Activated CD8-positive, alpha-beta T cell treated with anti-CD3 and anti-CD28 coated beads, Interleukin-2, amount 10 ng/mL, durations not matched to agents 7 days and 5 days (primary cell): ENCODE measurements at places on chromosomes 3 and 15. TPM values are rescaled to one million over a fixed set of nuclear protein-coding genes. Genes with fewer than 3 reads are reported as not detected.

The AMIGO3 gene
- total RNA-seq: 2.0 TPM

- no peaks in the 10 kb centered on the region for H3K4me1 ChIP-seq
- no peaks in the 10 kb centered on the region for H3K27me3 ChIP-seq
- no peak overlapping the region for H3K4me3 ChIP-seq
- H3K36me3 ChIP-seq: no peaks in the 10 kb centered on the region
- no peak for DNase-seq
Measured at GRCh38 chr3:54047568-54047967, 74.8 kb upstream of the CACNA2D3 start.

GRCh38 chr3:54900838-54901591 lies 26.8 kb downstream of the LRTM1 start:
- no peaks in the 10 kb centered on the region for H3K27me3 ChIP-seq
- DNase-seq: no peak
- no peaks in the 10 kb centered on the region for H3K36me3 ChIP-seq

The ZFYVE19 gene
- 29.4 TPM for total RNA-seq

DNA sequence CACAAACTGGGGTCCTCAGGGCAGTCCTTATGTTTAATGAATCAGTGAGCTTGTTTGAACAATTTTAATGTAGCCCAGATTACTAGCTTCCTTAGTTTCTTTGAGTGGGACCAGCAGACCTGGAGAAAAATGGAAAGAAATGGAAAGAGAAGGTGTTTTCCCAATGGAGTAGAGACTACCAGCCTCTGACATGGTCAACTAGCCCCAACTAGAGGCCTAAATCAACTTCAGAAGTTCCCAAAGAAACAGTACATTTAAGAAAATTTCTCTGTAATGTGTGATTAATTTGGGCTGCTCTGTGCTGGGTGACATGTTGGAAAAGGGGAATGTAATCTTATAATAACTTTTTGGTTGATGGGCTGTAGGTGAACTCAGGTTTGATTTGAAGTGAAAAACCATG lies 310.9 kb downstream of the MFSD1 start:
- no peaks in the 10 kb centered on the region for H3K4me1 ChIP-seq
- H3K36me3 ChIP-seq: no peaks in the 10 kb centered on the region
- H3K27me3 ChIP-seq: no peaks in the 10 kb centered on the region

The TMCO5A gene
- not detected for total RNA-seq

DNA sequence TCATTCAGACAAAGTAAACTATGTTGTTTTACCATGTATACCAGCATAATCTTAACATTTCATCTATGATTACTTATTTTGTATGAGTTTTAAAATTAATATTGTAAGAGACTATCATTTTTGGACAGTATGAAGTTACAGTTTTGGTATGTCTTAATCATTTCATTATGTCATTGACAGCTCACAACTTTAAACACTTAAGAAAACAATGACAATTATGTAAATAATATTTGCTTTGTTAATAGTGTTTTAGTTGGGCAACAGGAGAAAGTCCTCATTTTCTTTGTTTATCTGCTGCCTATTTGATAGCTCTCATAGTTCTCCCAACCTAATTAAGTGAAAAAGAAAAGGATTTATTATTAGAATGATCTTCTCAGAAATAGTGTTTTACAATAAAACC lies 80.2 kb downstream of the MEF2A start:
- no peaks in the 10 kb centered on the region for H3K27me3 ChIP-seq
- H3K36me3 ChIP-seq: peaks cover 55% of the 10 kb centered on the region
- H3K27ac ChIP-seq: no peak overlapping the region
- peaks cover 7% of the 10 kb centered on the region for H3K4me1 ChIP-seq

DNA sequence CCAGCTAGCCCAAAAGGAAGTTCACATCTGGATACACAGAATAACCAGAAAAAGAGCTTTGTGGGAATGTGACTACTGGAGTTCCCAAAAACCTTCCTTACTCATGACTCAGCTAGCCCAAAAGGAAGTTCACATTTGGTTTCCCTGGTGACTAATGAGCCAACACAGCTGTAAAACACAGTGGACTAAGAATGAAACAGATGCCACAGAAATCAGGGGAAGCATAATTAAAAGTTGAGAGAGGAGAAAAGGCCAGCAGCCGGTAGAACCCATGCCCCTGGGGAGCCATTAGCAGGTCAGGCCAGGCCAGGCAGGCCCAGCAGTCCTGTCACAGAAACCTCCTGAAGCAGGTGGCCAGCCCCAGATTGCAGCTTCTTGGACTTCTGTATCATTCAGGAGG lies 130.3 kb downstream of the GHSR start:
- H3K4me3 ChIP-seq: no peak overlapping the region
- H3K4me1 ChIP-seq: peaks cover 7% of the 10 kb centered on the region
- H3K27ac ChIP-seq: no peak overlapping the region
- no peaks in the 10 kb centered on the region for H3K36me3 ChIP-seq
- no peaks in the 10 kb centered on the region for H3K27me3 ChIP-seq
- no peak for DNase-seq

DNA sequence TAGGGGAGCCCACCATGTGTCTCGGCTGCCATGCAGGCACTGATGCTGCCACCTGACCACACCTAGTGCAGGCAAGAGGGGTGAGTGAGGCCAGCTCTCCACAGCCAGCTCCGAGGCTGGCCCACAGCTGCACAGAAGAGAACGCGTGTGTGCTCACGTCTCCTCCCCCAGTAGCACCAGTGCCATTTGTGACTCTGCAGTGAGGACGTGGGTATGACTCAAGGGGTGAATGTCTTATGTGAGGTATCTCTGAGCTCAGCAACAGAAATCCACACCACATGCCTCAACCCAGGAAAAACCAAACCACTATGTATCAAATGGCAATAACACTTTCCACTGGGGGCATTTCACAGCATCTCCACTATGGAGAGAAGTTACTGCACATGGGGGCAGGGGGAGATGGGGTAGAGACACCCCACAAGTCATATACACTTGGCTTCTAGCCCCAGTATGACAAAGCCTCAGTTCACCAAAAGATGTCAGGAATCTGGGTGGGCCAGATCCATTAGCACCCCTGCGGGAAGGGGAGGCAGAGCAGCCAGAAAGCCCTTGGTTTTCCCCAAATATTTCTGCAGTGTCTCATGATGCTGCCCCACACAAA lies 87.6 kb downstream of the LRIG1 start:
- DNase-seq: no peak
- H3K4me1 ChIP-seq: peaks cover 18% of the 10 kb centered on the region
- H3K36me3 ChIP-seq: peaks cover 14% of the 10 kb centered on the region
- no peaks in the 10 kb centered on the region for H3K27me3 ChIP-seq
- no peak overlapping the region for H3K27ac ChIP-seq
- no peak overlapping the region for H3K4me3 ChIP-seq

- H3K36me3 ChIP-seq: no peaks in the 10 kb centered on the region
- peaks cover 4% of the 10 kb centered on the region for H3K4me1 ChIP-seq
- DNase-seq: no peak
- no peak overlapping the region for H3K27ac ChIP-seq
Measured at GRCh38 chr3:97827741-97828471, 6.1 kb downstream of the CRYBG3 start.

DNA sequence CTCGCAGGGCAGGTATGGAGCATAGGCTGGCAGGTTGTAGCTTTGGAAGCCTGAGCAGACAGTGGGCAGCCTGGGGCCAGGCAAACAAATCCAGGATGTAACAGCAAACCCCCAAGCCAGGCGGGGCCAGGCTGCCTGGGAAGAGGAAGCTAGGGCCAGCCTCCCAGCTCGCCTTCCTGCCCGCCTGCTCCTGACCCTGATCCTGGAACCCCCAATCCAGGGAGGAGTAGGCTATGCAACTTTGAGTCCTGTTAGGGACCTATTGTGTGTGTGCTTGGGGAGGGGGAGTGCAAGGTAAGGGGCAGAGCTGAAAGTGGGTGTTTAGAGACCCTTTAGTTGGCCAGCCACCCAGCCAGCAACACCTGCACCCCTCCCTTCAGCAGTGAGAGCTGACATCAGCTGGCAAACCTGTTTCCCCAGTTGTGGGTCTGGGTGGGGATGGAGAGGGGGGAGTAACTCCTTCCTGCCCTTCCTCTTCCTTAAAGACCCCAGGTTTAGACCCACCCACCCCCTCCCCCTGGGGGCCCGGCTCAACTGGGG lies 2.5 kb downstream of the NBEAL2 start:
- H3K36me3 ChIP-seq: peaks cover 32% of the 10 kb centered on the region
- peak overlapping the region; percentile 64 for H3K4me3 ChIP-seq
- no peaks in the 10 kb centered on the region for H3K27me3 ChIP-seq
- H3K27ac ChIP-seq: peak overlapping the region; percentile 63
- peaks cover 71% of the 10 kb centered on the region for H3K4me1 ChIP-seq

GRCh38 chr3:152656972-152657355 lies 178.0 kb upstream of the P2RY1 start:
- no peak overlapping the region for H3K27ac ChIP-seq
- H3K4me3 ChIP-seq: no peak overlapping the region
- no peak for DNase-seq

- H3K4me3 ChIP-seq: no peak overlapping the region
- H3K4me1 ChIP-seq: no peaks in the 10 kb centered on the region
- H3K27me3 ChIP-seq: no peaks in the 10 kb centered on the region
Measured at GRCh38 chr3:141921316-141921715, 44.9 kb downstream of the ATP1B3 start.

The LRRC2 gene
- not detected for total RNA-seq

DNA sequence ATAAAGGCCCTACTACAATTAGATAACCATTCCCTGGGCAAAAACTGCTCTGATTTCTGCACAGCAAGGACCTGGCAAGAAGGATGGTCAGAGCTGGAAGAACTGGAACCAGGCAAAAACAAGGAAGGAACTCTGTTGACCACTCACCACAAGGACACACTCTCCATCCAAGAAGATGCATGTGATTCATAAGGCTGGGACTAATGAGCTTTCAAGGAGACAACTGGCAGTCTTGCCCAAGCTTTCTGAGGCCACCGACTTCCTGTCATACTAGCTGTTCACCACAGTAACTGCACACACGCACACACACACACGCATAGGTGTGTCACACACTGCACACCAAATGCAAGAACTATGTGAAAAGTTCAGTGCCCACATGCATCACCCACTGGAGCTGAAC lies 256.6 kb downstream of the OCA2 start:
- H3K4me3 ChIP-seq: no peak overlapping the region
- no peak for DNase-seq
- H3K27ac ChIP-seq: no peak overlapping the region
- H3K36me3 ChIP-seq: no peaks in the 10 kb centered on the region
- no peaks in the 10 kb centered on the region for H3K4me1 ChIP-seq

DNA sequence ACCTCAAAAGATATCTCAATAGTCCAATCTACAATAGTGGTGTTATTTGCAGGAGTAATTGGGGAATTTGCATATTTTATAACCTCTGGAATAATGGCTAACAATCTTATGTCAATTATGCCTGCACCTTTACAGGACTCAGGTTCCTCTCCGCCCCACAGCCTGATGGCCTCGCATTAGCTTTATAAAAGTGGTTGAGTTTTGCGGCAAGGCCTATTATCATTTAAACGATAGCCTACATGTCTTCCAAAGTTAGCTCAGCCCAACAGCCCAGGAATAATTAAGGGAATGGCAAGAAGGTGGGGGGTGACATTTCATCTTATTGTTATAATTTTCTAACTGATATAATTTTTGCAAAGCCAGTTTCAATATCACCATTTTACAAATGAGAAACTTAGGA lies 97.3 kb downstream of the RTP4 start:
- H3K27ac ChIP-seq: no peak overlapping the region
- no peaks in the 10 kb centered on the region for H3K36me3 ChIP-seq
- DNase-seq: no peak

The VWA5B2 gene
- total RNA-seq: not detected

- H3K27me3 ChIP-seq: no peaks in the 10 kb centered on the region
- H3K36me3 ChIP-seq: no peaks in the 10 kb centered on the region
- H3K4me3 ChIP-seq: no peak overlapping the region
Measured at GRCh38 chr15:27179789-27180188, 208.8 kb downstream of the GABRG3 start.

GRCh38 chr3:187811585-187812250 lies 66.5 kb upstream of the BCL6 start:
- DNase-seq: no peak
- H3K36me3 ChIP-seq: peaks cover 3% of the 10 kb centered on the region
- no peak overlapping the region for H3K4me3 ChIP-seq
- H3K4me1 ChIP-seq: peaks cover 23% of the 10 kb centered on the region
- H3K27me3 ChIP-seq: no peaks in the 10 kb centered on the region
- H3K27ac ChIP-seq: no peak overlapping the region

DNA sequence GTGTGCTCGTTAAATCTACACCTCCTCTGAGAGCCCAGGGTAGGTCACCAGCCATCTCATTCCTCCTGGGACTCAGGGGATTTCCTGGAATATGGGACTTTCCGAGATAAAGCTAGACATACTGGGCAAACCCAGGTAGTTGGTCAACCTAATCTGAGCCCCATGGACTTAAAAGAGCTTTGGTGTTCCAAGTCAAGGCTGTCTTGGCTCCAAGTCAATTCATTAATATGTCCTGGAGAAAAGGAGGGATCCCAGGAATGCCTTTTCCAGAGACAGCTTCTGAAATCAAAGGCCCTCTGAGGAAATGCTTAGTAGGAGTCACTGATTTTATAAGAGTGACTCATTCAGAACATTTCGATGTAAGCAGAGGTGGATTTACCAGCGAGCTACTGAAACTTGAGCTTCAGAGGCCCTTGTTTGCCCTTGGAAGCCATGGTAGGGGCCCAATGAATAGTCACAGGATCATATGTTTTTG lies 137.3 kb upstream of the UBE2E1 start:
- H3K27me3 ChIP-seq: peaks cover 12% of the 10 kb centered on the region
- no peaks in the 10 kb centered on the region for H3K36me3 ChIP-seq
- H3K4me3 ChIP-seq: no peak overlapping the region
- H3K4me1 ChIP-seq: no peaks in the 10 kb centered on the region
